Stimulated activated naive CD4-positive, alpha-beta T cell treated with Interleukin-2 at 50 U/mL for 16 hours (primary cell): ENCODE measurements at places on chromosomes 7 and 10.
A peak's percentile ranks its signal among the peaks of the same experiment; 100 is the strongest.

GRCh38 chr7:48090095-48090805 lies 1.2 kb downstream of the UPP1 start:
- DNase-seq: no peak

GRCh38 chr7:92641921-92642511 lies 51.8 kb upstream of the FAM133B start:
- DNase-seq: peak; percentile 68

GRCh38 chr7:4854916-4855315 lies 6.9 kb downstream of the PAPOLB start:
- no peak for DNase-seq

DNA sequence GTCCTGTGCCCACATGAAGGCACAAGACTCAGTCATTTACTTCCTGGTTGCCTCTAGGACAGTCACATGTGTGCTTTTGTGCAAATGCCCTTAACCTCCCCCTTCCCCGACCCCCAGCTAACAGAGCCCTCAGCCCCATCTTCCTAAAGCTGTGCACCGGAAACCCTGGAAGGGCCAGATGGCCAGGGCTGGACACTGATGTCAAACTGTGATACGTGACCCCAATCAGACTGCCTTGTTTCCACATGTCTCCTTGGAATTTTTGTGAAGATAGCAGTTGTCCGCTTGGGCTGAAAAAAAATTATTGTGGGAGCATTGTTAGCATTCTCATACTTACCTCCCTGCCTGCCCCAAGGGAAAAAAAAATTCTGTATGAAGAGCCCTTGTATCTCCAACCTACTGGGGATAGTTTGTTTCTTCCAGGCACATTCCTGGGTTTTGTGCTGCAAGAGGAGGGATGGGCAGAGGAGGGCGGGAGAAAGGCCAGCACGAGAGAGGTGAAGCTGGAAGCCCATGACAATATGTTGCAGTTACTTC lies 17.0 kb upstream of the ADAM12 start:
- no peak for DNase-seq

DNA sequence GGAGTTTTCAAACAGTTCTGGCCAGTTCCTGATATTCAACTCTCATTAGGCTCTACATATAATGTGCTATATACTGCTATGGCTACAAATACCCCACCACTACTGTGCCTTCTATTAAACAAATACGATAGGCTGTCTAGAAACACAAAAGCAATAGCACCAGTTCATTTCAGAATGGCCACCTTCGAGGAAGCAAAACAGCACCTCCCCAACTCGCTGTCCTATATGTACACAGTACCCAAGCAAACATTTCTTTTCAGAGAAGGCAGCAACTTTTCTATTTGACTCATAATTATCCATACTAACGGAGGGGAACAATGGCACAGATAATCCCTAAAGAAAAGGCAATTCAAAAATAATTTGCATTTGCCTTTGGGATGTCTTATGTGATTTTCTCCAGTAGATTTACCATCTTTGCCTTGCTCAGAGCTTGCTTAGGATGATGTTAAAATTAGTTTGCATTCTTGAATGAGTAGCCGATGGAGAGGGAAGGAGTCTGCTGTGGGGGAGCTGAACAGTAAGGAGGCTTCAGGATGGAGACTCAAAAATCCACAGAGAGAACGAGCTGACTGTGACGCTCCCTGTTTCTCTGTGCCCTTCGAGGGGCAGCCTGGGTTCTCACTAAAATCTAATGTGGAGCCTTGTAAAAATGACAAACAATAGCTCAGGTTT lies 218.7 kb downstream of the FANK1 start:
- no peak for DNase-seq

DNA sequence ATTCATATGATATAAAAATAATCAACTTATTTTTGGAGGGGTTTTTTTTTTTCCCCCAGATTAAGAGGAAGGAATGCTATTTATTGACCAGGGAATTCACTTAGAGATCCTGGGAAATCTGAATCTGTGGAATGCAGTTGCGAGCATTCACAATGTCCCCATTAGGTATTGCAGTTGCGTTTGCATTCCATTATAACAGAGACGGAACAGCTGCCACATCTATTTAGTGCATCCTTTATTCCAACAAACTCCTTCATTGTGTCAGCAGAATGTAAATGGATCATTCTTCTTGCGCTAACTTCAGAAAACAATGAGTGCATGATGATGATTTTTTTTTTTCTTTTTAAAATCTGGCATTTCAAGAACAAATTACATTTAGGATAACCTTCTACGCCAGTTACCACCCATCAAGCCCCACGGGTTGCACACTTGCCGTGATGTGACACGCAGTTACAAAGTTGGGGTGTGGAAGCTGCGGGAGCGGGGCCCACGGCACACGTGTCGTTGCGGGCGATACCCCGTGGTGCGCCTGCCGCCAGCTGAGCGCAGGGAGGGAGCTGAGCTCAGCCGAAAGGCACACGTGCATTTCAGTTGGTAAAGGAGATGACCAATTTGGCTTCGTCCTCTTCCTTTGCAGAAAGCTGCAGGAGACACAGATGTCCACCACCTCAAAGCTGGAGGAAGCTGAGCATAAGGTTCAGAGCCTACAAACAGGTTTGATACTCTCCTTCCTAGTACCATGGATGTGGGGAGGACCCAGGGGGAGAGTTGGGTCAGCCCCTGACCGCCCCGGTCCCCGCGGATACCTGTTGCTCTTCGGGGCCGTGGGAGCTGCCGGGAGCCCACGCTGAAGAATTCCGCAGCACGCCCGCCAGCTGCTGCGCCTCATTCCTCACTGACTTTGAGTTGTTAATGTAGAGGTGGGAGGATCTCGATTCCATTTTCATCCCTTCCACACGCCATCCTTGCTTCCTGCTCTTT lies 175.3 kb upstream of the SH2B2 start:
- no peak for DNase-seq

DNA sequence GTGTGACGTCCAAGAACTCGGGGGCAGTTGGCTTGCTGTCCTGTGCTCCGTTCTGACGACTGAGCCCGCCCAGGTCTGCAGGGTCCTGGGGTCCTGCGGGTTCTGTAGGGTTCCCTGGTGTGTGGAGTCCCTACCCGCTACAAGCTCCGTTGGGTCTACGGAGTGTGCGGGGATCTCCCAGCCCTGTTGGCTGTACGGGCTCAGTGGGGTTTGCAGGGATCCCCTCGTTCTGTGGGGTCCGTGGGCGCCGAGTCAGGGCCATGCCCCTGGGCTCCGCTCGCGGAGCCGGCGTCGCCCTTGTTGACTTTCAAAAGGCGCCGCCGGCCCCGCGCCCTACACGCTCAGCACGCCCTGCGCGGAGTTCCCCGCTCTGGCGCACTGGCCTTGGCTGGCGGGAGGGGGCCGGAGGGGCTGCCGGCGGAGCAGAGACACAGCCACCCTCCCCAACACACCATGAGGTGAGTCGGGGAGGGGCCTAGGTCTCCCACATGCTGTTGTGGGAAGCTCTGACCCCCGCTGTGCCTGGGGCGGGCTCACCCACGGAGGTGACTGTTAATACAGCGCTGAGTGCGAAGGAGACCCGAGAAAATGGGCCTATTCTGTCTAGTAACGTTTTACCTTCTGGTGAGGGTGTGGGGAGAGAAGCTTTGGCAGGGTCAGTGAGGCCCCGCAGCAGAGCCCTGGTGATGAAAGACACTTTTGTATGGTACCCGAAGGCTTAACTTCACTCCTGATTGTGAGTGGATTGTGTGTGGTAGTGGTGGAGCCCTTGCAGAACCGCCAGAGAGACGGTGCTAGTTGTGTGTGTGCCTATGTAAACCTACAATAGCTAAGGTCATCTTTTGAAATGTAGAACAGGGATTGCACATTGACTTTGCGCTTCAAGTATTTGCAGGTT lies 8.1 kb downstream of the TASOR2 start:
- peak; percentile 43 for DNase-seq

- no peak for DNase-seq
These were observed 45.1 kb downstream of the TMEM60 start for GRCh38 chr7:77753173-77753572.

- no peak for DNase-seq
These were observed 39.2 kb upstream of the JAZF1 start for GRCh38 chr7:28219793-28220192.

- no peak for DNase-seq
These were observed 249.5 kb downstream of the LRRTM3 start for GRCh38 chr10:67175354-67175753.

DNA sequence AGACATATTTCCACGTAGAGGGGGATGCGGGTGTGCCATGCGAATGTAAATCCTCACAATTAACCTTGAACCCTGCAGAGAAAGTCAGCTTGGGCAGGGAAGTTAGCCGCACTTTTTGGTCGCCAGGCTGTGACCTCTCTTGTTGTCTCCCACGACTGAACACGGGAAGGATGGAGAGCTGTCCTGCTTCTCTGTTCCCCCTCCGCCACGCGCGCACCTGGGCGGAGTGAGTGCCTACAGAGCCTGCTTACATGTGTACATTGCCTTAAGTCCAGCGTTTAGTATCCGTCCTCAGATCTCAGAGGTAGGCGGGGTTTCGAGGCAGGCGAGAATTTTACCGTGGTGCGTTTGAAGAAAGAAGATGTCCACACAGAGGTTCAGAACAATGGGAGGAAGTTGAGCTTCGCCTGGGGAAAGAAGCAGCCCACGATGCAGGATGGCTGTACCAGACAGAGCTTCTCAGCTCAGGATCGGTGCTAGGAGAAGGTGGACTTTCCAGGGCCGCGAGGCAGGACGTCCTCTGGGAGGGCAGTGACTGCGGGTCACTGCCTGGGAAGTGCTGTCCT lies 482 bp upstream of the ERCC6 start:
- DNase-seq: peak; percentile 37

GRCh38 chr10:327889-328852 lies 192.9 kb downstream of the ZMYND11 start:
- DNase-seq: no peak

GRCh38 chr7:137449016-137449415 lies 105.5 kb upstream of the PTN start:
- DNase-seq: no peak
